T-cell (primary cell): ENCODE measurements at places on chromosomes 13 and 19.

DNA sequence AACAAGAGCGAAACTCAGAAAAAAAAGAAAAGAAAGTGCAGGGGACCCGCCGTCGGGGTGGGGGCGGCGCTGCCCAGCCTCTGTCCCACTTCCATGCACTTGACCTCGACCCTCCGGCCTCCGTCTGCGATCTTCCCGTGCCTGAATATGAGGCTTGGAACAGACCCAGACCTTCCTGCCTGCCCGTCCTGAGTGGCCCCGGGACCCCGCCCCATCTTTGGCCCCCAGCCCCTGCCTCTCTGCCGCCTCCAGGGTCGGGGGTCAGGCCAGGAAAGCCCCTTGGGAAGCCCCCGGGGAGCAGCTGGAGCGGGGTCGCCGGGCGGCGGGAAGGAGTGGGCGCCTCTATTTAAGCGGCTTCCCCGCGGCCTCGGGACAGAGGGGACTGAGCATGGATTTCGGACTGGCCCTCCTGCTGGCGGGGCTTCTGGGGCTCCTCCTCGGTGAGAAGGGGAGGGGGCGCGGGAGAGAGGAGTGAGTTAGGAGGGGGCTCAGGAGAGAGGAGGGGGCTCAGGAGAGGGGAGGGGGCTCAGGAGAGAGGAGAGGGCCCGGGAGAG, at the start of gene MADCAM1:
Gene MADCAM1 (plus strand): TSS at position 375 of the 554 bp plus-strand sequence. CDS start 14 bp downstream, at position 389.
- no peak within 1 kb of the TSS for H3K27ac ChIP-seq
- no peak for DNase-seq
- peaks cover 46% of the 10 kb centered on the region for H3K27me3 ChIP-seq
- no peak within 1 kb of the TSS for H3K4me3 ChIP-seq
- no peaks in the 10 kb centered on the region for H3K36me3 ChIP-seq
- H3K4me1 ChIP-seq: peaks cover 25% of the 10 kb centered on the region

- H3K4me1 ChIP-seq: no peaks in the 10 kb centered on the region
- H3K36me3 ChIP-seq: no peaks in the 10 kb centered on the region
- no peak overlapping the region for H3K27ac ChIP-seq
- H3K4me3 ChIP-seq: no peak overlapping the region
Observed at GRCh38 chr13:24168392-24168750, 7.9 kb downstream of the SPATA13 start.

- H3K36me3 ChIP-seq: peaks cover 57% of the 10 kb centered on the region
- H3K4me3 ChIP-seq: no peak overlapping the region
- no peaks in the 10 kb centered on the region for H3K27me3 ChIP-seq
- DNase-seq: no peak
Observed at GRCh38 chr13:114324334-114324733, 10.0 kb downstream of the CHAMP1 start.

- peak overlapping the region; percentile 75 for H3K4me3 ChIP-seq
- H3K4me1 ChIP-seq: peaks cover 32% of the 10 kb centered on the region
- no peak for DNase-seq
- no peaks in the 10 kb centered on the region for H3K36me3 ChIP-seq
- no peaks in the 10 kb centered on the region for H3K27me3 ChIP-seq
Observed at GRCh38 chr19:55581145-55581822, 636 bp upstream of the ZNF579 start.

DNA sequence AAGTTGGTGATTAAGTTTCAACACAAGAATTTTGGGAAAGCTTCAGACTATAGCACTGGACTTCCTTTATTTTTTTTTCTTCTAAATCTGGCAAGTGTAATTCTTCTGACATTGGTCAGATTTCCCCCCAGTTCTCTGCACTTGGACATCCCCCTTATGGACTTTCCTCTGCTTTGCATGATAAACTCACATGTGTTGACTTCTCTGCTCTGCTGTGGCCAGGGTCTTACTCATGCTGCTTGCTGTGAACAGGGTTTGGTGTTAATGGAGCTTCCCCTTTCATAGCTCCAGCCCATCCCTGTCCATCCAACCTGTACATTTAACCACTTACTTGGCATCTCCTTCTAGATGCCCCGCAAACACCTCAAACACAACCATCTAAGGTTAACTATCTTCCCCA, 70.5 kb upstream of the SPATA13 start:
- no peaks in the 10 kb centered on the region for H3K4me1 ChIP-seq
- no peak overlapping the region for H3K4me3 ChIP-seq
- peaks cover 10% of the 10 kb centered on the region for H3K27me3 ChIP-seq
- H3K27ac ChIP-seq: no peak overlapping the region

DNA sequence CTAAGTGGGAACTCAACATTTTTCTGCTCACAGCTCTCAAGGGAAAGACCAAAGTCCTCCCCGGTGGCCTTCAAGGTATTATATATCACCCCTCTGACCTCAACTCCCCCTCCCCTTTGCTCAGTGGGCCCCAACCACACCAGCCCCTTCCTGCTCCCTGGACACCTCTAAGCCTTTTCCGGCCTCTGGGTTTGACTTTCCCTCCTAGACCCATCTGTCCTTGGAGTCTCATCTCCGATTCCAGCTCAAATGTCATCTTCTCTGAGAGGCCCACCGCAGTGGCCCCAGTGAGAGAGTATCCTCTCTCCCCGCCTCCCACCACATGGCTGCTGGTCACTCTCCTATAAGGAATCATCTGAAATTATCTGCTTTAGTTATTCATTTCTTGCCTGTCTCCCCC, 941 bp upstream of the UHRF1 start:
- no peak overlapping the region for H3K4me3 ChIP-seq
- no peak overlapping the region for H3K27ac ChIP-seq
- H3K4me1 ChIP-seq: peaks cover 54% of the 10 kb centered on the region
- peaks cover 3% of the 10 kb centered on the region for H3K36me3 ChIP-seq
- peaks cover 4% of the 10 kb centered on the region for H3K27me3 ChIP-seq

- H3K4me1 ChIP-seq: peaks cover 8% of the 10 kb centered on the region
- no peaks in the 10 kb centered on the region for H3K27me3 ChIP-seq
Observed at GRCh38 chr19:41945135-41945766, 13.9 kb downstream of the RABAC1 start.

- H3K27ac ChIP-seq: no peak overlapping the region
- DNase-seq: no peak
- H3K4me1 ChIP-seq: peaks cover 10% of the 10 kb centered on the region
- no peaks in the 10 kb centered on the region for H3K36me3 ChIP-seq
Observed at GRCh38 chr19:29643361-29643935, 21.8 kb upstream of the PLEKHF1 start.

DNA sequence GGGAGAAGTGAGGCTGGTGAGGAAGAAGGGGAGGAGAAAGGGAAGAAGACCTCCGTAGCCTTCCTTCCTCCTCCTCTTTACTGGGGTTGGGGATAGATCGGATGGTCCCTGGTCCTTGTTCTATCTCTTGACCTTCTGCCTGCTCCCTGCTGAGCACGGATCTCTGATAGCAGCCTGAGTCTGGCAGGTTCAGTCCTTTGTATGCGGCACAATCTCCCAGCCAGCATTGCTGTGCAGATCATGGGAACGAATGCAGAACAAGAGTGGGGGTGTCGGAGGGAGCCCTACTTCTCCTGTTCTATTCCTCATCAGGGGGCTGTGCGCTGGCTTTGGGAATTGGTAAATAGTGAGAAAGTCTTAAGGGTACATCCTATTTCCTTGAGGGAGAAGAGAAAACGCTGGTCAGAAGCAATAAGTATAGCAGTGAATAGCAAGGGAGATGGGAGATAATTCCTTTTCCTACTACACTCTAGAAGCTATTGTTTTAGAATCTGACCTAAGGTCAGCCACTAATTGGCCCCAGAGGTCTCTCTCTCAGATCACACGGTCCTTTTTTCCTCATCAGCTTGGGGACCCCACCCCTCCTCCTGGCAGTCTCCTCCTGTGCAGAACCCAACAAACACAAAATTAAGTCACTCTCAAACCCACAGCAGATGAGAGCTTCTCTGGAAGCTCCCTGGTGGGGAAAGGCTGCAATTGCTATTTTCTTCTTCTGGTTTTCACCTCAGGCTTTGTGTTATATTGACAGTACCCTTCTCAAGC, 41.0 kb downstream of the KL start:
- no peaks in the 10 kb centered on the region for H3K36me3 ChIP-seq
- no peak overlapping the region for H3K27ac ChIP-seq
- H3K27me3 ChIP-seq: peaks cover 6% of the 10 kb centered on the region
- DNase-seq: no peak
- H3K4me3 ChIP-seq: no peak overlapping the region
- H3K4me1 ChIP-seq: no peaks in the 10 kb centered on the region

- no peaks in the 10 kb centered on the region for H3K27me3 ChIP-seq
- peaks cover 4% of the 10 kb centered on the region for H3K36me3 ChIP-seq
- DNase-seq: no peak
- no peak overlapping the region for H3K27ac ChIP-seq
- no peaks in the 10 kb centered on the region for H3K4me1 ChIP-seq
- H3K4me3 ChIP-seq: no peak overlapping the region
Observed at GRCh38 chr13:49711218-49711863, 20.1 kb upstream of the EBPL start.

DNA sequence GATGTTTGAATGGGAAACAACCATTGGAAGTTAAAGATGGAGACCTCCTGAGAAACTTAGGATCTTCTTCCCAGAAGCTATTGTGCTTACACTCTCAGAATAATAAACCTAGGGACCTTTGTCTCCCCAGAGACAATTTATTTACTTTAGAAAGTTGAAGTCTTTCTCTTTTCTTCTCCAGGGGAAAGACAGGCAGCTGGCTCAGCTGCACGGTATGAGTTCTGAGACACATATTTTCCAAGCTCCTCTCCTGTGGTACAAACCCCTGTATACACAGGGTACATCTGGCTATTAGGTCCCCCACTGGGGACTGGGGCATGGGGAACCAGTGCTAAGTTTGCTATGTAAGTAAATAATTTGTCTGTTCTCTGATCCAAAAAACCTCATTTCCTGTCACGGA, 67.5 kb upstream of the POSTN start:
- no peaks in the 10 kb centered on the region for H3K36me3 ChIP-seq
- no peak for DNase-seq
- no peak overlapping the region for H3K27ac ChIP-seq
- H3K27me3 ChIP-seq: no peaks in the 10 kb centered on the region
- H3K4me1 ChIP-seq: no peaks in the 10 kb centered on the region
